ENCODE measurements at places on chromosomes 1 and 21.

- no peak for DNase-seq
These were observed 87.7 kb downstream of the MAN1C1 start for GRCh38 chr1:25704267-25704691.

DNA sequence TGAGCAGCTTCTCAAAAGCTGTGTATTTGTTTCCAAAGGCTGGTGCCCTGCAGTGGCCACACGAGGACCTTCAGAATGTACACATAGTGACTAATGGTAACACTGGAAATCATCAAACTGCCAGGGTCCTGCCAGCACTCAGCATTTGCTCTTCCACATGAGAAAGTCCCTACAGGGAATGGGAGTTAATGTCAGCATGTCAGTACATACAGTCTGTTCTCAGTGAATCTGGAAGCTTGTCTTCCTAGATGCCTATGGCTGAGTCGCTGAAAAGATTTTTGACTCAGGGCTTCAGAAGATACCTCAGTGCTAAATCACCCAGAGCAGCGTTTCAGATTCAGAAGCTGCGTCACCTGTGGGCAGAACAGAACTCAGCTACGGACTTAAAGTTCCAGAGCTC, 108.2 kb downstream of the CDC7 start:
- no peak for DNase-seq

- DNase-seq = no peak
These were observed 415.9 kb upstream of the PROX1 start for GRCh38 chr1:213571843-213572242.

DNA sequence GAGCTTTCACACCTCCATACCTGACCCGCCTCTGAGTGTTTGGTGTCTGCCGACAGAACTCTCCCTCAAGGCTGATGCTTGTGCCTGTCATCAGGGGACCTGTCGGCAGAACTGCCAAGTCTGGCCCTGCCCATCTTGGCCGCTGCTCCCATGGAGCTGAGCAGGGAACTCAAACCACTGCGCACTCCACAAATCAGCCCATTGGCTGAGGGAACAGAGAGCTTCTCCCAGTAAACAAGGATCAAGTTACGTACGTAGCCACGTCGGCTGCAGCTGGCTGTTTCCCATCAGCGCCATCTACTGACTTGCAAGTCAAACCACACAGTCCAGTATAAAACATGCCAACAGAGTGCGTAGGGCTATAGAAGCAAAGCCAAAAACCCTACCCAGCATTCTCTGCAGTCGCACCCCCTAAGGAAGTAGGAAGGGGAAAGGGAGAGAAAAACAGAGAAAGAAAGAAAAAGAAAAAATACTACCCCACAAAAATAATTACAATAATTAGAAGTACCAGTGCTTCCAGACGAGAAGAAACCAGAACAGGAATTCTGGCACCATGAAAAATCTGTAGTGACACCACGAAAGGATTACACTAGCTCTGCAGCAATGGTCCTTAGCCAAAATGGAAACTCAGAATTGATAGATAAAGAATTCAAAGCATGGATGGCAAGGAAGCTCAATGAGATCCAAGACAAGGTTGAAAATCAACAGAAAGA, 13.1 kb downstream of the KRTAP13-1 start:
- DNase-seq = peak; percentile 27

DNA sequence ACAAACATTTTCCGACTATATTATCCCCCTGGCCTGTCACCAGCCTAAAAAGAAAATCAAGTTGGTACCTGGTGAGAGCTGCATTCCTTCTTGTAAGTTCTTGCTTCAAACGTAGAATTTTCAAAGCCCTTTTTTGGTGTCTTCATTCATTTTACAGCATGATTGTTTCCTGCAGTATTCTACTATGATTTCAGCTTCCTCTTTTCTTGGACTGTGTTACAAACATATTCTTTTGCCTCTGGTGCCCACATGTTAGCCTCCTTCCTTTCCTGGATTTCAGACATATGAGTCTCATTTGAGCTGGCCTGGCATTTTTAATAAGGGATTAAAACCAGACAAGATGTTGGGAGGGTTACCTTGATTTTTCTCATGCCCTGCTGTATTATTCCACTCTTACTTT, 142.5 kb downstream of the PIGK start:
- DNase-seq = no peak

GRCh38 chr1:230139741-230140140, 72.7 kb downstream of the GALNT2 start:
- no peak for DNase-seq
